Activated CD4-positive, alpha-beta T cell treated with anti-CD3 and anti-CD28 coated beads, Interleukin-2, amount 50 U/mL, for 4 hours (primary cell): ENCODE measurements at places on chromosomes 4 and X.

GRCh38 chrX:140815868-140816267 is 106.3 kb downstream of the LINC00632 start:
- DNase-seq = no peak

- DNase-seq = no peak
Measured at GRCh38 chrX:120136840-120137239, 21.1 kb upstream of the RHOXF1 start.

DNA sequence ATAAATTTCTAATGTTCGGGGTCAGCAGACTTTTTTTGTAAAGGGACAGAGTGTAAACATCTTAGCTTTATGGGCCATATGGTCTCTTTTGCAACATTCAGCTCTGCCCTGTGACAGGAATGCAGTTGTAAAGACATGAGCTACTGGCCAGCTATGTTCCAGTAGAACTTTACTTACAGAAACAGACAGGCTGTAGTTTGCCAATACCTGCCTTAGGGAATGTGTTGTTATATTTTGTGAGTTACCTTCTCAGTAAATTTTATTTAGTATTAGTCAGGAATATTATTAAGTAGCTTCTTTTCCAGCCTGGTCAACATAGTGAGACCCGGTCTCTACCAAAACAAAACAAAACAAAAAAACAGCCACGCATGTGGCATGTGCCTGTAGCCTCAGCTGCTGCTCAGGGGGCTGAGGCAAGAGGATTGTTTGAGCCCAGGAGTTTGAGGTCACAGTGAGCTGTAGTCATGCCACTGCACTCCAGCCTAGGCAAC is 48.7 kb downstream of the HTT start:
- no peak for DNase-seq

GRCh38 chr4:55838952-55839351 is 14.5 kb upstream of the EXOC1 start:
- no peak for DNase-seq

DNA sequence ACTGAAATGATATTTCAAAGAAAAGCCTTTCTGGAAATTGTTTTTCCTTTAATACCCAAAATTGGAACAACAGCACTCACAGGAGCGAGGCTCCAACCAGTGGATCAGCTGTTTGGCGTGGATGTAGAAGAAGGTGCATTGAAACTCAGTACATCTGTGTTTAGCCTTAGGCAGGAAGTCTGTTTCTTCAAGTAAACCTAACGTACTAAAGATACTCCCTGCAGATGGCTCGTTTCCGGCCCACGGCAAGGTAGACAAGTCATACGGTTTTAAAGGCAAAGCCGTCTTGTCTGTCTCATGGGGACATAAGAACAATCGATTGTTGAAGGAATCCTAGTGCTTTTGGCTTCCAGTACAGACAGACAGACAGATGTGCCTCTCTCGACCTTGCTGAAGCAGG is 50.0 kb upstream of the CLCN4 start:
- DNase-seq = peak; percentile 53

DNA sequence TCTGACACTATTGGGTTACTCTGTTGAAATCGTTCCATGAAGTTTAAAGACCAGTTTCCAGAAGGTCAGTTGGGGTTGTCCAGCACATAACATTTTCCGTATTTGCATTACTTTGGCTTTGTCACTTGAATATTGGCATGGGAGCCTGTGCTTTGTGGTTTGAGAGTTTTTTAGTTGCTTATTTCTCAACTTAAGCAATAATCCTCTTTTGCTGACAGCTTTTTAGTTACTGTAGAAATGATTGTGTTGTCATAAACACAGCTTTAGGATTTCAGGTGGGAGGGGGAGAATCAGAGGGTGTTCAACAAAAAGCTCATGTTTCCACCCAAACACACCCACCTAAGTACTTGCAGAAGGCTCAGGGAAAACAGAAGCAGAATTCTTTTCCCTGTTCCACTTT is 210.7 kb upstream of the TLL1 start:
- DNase-seq = no peak

- no peak for DNase-seq
Measured at GRCh38 chrX:31603411-31604120, 531.7 kb upstream of the FTHL17 start.

DNA sequence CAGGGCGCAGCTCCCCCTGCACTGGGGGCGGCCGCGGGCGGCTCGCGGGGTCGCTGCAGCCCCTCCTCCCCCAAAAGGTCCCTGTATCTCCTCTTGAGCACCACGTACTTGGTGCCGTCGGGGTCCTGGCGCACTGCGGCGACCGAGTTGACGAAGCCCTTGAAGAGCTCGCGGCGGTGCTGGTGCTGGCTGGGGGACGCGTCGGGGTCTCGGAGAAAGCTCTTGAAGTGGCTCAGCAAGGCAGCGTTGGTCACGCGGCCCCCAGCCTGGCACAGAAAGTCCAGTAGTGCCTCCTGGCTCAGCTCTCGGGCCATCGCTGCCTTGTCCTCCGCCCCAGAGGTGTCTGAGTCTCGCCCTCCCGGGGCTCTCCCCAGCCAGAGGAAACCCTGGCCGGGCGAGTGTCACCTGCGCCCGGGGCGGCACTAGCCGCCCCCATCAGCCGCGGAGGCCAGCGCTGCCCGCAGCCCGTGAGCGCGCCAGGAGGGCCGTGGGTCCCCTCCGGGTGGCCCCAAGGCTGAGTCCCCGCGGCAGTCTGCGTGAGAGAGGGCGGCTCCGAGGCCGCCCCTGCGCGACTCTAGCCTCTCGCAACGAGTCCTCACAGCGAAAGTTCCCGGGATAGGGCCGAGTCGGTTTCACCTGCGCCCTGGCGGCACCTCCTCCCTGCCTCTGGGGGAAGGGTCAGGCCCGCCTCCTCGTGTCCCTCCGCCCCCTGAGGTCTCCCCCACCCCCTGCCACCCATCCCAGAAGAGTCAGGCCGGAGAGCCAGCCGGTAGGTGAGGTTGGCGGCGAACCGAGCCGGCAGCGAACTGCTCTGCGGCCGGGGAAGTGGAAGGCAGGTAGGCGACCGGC is at the start of gene SOWAHB:
SOWAHB (minus strand) TSS at position 609 of the 849 bp plus-strand sequence; CDS start at position 314, 295 bp downstream.
- peak; percentile 27 for DNase-seq

DNA sequence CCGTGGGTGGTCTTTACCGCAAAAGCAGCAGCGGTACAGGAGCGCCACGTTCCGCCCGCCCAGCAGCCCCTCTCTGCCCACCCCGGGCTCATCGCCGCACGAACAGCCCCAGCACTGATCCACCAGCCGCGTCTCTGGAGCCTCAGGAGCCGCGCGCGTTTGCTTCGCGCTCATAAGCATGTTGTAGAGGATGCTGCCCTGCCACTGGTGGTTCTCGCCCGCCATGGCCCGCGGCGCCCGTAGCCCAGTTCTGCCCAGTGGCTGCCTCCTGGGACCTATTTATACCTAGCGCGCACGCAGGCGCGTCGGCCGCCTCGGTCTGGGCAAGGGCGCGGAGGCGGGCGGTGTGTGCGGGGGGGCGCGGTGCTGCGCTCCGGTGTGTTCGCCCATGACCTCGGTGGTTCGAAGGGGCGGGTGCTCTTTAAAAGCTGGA is at the start of gene NR0B1:
NR0B1 (minus strand) TSS at position 252 of the 433 bp plus-strand sequence; CDS start at position 225, 27 bp downstream.
- DNase-seq = no peak

DNA sequence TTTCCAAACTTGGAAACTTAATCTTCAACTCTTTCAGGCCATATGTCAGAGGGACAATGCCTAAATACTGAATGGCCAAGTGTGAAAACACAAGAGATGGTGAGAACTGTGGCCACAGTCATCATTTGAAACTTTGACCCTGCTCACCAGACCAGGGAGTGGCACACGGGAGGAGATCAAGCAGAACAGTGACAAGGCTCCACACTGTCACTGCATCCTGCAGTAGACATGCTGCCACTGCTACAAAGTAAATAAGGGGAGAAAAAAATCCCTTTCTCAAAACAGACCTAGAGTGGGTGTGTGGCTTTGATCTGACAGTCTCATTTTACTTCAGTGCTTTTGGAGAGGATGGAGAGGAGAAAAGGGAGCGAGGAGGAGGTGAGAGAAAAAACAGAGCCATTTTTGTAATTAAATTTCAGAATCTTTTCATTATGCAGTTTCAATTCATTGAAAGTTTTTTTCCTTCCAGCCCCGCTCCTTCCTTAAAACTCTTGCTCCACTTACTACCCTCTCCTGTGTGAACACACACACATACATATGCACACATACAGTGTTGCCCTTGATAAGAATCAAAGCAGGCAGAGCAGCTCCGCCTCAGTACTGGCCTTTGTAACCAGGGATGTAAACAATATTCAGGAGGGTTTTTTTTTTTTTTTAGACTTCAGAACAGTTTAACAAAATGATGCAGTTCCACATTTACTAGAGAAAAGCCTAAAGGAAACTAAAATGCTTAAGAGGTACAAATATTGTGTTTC is 34.4 kb downstream of the NEXMIF start:
- no peak for DNase-seq

DNA sequence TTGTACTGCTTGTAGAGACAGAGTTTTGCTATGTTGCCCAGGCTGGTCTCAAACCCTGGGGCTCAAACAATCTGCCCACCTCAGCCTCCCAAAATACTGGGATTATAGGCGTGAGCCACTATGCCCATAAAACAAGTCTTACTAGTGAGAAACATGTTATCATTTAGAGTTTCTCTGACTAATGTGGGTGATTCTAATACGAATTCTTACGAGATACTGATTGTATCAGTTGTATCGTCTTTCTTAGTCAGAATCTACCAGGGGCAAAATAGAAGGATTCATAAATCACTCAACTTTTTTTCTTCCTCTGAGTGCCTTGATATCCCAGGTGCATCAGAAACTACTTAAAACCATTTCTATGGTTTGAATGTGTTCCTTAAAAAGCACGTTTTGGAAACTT is 14.4 kb upstream of the NMU start:
- no peak for DNase-seq

DNA sequence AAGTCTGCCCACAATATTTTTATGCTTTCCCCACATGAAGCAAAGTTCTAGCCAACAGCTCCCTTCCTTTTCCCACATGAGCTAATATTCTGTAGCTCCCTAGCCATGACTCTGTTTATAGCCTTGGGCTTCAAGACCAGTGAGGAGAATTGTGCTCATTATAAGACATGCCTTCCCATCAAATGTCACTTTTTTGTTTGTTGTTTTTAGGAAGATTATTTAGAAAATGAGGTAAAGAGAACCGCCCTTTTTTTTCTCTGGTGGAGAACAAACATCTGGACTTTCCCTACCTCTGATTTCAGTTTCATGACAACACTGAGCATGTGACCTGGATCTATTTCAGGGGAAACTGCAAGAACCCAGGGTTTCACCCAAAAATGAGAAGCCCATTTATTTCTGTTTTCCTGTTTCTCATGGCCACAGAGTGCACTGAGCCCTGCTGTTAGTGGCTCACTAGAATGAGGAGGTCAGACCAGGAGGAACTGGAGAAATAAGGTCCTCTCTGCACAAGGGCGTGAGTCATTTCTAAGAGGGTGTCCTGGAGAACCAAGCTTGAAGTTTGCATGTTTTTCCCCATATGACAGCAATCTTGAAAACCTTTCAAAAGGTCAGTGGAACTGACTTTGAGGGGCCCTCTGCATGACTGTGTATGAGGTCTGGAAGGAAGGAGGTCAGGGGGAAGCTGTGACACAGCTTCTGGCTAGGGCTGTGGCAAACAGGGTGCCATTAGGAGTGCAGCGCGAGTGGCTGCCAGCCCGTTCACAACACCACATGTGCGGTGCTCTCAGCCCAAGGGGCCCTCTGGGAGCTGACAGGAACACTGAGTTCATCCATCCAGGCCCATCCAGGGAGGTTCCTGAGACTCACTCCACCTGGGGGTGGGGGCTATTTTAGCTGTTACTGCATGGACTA is 55.2 kb downstream of the CHST7 start:
- DNase-seq = no peak

- DNase-seq = no peak
Measured at GRCh38 chrX:106401965-106402559, 209.7 kb upstream of the RADX start.

DNA sequence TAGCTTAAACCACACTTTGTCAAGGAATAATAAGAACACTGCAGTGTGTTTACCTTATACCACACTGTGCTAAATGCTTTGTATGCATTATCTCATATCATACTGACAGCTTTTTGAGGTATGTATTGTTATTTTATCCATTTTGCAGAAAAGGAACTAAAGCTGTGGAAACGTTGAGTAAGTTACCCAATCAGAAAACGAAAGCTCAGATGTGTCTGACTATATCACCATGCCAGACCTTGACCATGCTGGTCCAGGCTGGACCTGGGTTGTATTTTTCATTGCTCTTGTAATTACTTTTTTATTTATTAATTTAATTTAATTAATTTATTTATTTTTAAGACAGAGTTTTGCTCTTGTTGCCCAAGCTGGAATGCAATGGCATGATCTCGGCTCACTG is 2.1 kb downstream of the HSD17B11 start:
- DNase-seq = no peak
